ENCODE measurements at places on chromosomes 7 and 10. TPM values are rescaled to one million over a fixed set of nuclear protein-coding genes. Genes with fewer than 3 reads are reported as not detected.

SERPINE1 gene
- total RNA-seq, result 1.1 TPM

NANOS1 gene
- total RNA-seq, result 2.9 TPM

SCIN gene
- total RNA-seq, result 1.2 TPM

HPS6 gene
- 20.6 TPM for total RNA-seq

ASAH2 gene
- 2.3 TPM for total RNA-seq

PLOD3 gene
- 45.3 TPM for total RNA-seq

SPDYE3 gene
- total RNA-seq, result not detected

FOXI2 gene
- 1.4 TPM for total RNA-seq

CPA2 gene
- total RNA-seq, result 0.90 TPM

All from WTC11 (cell line).